Left renal cortex interstitium (tissue), 4 donors: ENCODE measurements at places on chromosomes 3 and 15. TPM values are rescaled to one million over a fixed set of nuclear protein-coding genes. Genes with fewer than 3 reads are reported as not detected.

The ZPLD1 gene
- polyA plus RNA-seq, result 0.67 TPM

The CFAP91 gene
- 15.3 TPM for polyA plus RNA-seq

DNA sequence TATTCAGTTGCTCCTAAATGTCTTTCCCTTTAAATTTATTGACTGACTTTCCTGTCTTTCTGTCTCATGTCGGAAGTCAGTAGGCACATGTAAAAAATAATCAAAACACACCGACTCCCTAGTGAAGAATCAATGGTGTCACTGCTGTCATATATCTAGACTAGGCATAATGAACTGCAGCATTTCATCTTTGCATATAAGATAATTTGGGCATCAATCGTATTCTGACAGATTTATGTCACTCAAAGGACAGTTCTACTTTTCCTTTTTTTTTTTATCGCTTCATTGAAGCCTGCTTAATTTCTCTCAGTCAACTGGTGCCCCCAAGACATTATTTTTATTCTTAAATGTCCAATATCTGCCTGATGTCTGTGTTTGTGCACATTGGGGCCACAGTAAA, 206.3 kb downstream of the MEIS2 start:
- DNase-seq, result no peak

The SERPINI2 gene
- 2.7 TPM for polyA plus RNA-seq

The PSMA4 gene
- polyA plus RNA-seq, result 232 TPM

DNA sequence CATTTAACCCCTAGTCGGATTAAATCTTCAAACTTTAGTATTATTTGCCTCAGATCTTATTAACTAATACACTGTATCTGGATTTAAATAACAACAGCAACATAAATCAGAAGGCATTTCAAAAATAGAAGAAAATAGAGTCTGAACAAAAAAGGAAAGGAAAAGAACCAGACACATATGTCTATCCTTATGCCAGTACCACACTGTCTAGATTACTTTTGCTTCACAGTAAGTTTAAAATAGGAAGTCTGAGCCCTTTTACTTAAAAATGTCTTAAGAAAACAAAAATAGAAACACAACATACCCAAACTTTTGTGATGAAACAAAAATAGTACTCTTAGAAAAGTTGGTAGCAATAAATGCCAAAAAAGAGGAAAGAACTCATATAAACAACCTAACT, 1615.8 kb downstream of the SI start:
- DNase-seq, result no peak

- no peak for DNase-seq
Measured at GRCh38 chr3:114509756-114510155, 215.9 kb downstream of the TIGIT start.

GRCh38 chr15:52246686-52247431, 48.7 kb downstream of the MYO5C start:
- no peak for DNase-seq

- DNase-seq, result no peak
Measured at GRCh38 chr3:184290331-184290730, 8.7 kb upstream of the PSMD2 start.

DNA sequence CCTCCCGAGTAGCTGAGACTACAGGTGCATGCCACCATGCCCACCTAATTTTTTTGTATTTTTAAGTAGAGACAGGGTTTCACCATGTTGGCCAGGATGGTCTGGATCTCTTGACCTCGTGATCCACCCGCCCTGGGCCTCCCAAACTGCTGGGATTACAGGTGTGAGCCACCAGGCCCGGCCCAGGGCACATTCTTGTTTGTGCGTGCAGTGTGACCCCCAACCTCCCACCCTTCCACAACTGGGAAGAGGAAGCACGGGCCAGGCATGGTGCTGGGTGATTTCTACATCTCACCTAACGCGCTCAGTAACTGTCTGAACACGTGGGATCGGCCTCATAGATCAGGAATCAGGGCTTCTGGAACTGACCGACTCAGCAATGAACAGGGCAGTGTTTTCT, 48.0 kb downstream of the KLHL6 start:
- DNase-seq, result no peak

- no peak for DNase-seq
Measured at GRCh38 chr3:102087236-102087635, 237.9 kb downstream of the NFKBIZ start.

The SOX2 gene
- polyA plus RNA-seq, result 0.37 TPM

The CFAP161 gene
- 0.43 TPM for polyA plus RNA-seq

The TTLL13 gene
- 0.57 TPM for polyA plus RNA-seq

The ULK4 gene
- 5.0 TPM for polyA plus RNA-seq

- DNase-seq, result no peak
Measured at GRCh38 chr15:40746916-40747418, 8.1 kb downstream of the RMDN3 start.

DNA sequence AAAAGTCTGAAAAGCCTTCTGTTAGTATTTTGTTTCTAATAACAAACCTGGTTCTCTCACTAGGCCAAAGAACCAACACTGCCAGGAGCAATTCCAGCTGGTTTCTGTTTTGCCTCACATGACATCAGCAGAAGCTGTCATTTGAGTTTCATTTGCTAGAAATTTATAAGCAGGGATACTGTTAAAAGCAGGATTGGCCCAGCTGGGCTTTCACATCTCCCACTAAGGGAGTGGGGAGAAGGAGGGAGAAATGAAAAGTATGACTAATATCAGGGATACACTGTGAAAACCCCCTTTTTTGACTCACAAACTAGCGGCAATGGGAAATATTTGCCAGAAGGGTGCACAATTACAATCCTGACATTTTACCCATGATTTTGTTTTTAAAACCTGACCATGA, 5.3 kb downstream of the CCDC80 start:
- no peak for DNase-seq

DNA sequence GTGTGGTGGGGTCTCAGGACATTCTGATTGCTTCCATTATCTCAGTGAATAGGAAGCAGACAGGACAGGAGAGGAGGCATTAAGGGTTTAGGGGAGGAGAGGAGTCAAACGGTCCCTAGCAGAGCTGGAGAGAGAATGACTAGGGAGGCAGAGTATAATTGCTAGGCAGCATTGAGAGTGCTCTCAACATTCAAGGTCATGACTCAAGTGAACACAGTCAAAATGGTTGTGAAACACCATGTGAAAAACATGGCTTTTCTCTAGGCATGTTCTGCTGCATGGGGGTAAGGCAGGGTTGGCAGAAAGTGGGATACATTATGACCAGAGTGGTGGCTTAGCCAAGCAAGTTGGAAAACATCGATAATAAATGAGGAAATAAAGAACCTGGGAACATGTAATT, 19.5 kb upstream of the HRH1 start:
- DNase-seq, result no peak

- no peak for DNase-seq
Measured at GRCh38 chr3:9163289-9163688, 86.2 kb downstream of the SRGAP3 start.

- no peak for DNase-seq
Measured at GRCh38 chr3:176631165-176631564, 566.1 kb downstream of the TBL1XR1 start.

The KCTD6 gene
- 29.1 TPM for polyA plus RNA-seq

DNA sequence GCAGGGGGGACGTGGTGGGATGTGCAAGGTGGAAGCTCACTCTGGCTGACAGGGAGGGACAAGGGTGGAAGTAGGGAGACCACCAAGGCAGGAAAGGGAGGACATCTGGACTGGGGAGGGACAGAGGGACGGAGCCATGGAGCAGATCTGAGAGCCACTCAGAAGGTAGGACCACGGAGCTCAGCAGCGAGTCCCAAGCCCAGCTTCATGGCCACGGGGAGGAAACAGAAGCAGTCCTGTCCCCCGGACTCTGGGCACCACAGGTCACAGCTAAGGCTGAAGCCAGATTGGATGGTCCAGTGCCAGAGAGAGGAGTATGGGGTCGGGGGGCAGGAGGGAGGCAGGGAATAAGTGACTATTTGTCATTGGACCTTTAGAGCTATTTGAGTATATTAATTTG, 220.1 kb downstream of the TBC1D2B start:
- DNase-seq, result no peak

DNA sequence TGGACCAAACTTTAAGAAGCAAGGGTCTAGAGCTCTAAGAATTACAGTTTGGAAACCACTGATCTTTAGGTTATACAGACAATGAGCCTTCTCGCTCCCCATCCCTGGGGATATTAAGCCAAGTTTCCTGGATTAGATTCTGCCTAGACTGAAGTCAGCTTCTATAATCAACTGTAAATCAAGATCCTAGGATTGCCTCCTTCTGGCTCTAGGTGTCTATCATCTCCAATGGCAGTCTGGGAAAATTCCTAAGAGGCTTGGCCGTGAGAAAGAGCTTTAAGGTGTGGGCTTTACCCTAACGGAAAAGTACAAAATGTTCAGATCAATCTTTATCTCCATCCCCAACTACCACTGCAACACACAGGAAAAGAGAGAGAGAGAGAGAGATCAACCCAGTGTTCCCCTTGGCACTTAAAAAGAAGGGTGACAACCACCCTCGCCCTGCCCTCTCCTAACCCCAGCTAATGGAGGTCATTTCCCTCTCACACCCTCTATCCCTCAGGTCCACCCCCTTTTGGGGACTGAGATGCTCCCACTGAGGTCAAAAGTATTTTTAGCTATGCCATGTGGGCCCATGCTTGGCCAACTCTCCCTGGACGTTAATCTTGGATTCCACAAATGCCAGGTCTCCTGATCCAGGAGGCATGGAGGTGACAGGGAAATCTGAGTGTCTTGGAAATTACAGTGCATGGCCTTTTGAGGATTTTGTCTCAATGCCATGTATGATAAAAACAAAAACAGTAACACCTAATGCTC, 202.8 kb upstream of the BCL6 start:
- DNase-seq, result no peak

The AHSG gene
- polyA plus RNA-seq, result 90.9 TPM

GRCh38 chr15:50017522-50017921, 101.5 kb downstream of the ATP8B4 start:
- no peak for DNase-seq

The TRPM1 gene
- 0.19 TPM for polyA plus RNA-seq

DNA sequence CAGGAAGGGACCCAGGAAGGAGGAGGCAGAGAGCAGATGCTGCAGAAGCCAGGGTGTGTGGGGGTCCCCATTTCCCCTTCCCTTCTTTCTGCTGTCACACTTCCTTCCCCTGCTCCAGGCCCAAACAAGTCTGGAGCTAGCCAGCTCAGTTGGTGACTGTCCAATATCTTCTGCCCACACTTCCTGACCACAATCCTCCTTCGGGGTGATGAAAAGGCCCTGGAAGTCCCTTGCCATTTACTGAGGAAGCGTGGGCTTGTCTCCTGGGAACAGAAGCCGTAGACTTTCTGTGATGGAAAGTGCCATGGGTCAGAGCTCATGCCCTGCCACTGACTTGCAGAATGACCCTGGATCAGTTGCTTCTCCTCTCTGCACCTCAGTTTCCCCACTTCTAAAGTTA, 39.0 kb downstream of the ANAPC13 start:
- no peak for DNase-seq

DNA sequence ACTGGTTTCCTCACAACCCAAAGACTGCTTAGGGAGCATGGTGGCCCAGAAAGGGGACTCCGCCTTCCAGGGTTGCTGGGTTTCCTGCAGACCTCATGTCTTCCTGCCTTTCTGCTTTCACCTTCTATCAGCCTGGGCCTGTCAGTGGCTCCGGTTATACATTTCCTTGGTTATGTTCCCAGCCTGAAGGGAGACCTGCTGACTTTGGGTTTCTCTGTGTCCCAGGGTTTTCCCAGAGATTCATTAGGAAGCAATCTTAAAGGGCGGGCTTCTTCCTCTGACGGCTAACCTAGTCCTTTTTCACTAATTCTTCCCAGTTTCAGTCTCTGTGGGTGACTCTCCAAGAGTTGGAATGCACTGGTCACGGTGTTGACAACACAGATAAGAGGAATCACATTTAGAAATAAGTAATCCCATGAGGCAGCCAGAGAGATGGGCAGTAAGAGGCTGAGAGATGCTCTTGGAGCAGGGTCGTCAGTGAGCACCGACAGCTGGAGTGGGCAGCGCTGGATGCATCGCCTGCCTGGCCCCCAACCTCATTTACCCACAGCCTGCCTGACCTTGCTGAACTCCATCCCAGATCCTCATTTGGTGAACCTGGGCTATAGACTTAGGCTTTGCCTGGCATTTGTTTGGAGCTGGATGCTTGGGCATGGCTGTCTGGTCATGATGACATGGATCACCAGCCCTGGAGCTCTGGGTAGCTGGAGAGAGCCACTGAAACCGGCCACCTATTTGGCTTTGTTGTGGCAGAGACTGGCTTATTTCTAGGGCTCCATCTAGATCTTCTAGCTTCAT, 10.0 kb upstream of the EHD4 start:
- no peak for DNase-seq

The CPLX3 gene
- polyA plus RNA-seq, result not detected

The FGF7 gene
- polyA plus RNA-seq, result 26.9 TPM

DNA sequence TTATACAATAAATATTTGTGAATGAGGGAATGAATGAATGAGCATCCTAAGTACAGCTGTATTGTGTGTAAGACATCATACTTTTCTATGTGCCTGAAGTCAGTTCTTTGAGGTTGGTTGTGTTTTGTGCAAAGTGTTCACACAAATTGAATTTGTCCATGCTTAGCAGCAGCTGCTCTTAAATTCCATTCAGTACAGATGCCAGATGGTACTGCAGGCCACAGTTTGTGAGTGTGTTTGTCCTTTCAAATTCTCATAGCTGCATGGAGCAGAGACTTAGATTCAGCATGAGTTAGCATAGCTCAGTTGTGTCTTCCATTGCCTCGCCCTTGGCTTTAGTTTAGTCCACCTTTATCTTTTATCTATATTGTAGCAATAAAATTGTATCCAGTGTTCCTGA, 3.8 kb upstream of the ZNF385D start:
- no peak for DNase-seq

DNA sequence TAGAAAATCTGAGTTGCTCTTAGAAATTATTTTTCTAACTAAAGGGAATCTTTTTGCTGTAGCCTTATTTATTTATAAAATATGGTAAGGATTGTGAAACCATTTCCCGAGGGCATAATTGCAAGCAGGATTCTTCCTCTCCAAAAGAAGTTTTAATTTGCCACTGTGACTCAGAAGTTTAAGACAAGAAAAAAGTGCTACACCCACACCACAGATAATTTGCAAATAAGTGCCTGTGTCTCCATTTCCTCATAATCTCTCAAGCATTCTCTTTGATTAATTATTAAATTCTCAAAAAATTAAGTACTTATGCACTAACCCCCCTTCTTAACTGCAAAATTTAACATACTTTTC, 43.6 kb downstream of the RASA2 start:
- no peak for DNase-seq
